Fibroblast of the conjunctiva (primary cell): ENCODE measurements at places on chromosomes 16 and 17.

DNA sequence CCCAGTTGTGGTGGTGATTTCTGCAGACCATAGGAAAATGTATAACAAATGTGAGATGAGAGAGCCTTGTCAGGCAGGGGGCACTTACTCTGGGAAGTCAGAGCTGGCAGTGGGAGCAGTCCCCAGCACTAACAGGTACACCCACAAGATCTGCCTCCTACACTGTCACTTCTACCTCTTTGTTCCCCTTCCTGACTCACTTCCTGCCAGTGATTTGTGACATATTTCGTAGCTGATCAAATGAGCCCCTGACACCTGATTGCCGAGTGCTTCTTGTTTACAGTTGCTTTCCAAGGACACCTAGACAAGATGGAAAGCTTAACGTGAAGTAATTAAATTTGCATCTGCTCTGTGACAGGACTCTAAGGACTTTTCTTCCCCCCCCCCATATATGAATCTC, 40.5 kb downstream of the FTO start:
- DNase-seq, result no peak

DNA sequence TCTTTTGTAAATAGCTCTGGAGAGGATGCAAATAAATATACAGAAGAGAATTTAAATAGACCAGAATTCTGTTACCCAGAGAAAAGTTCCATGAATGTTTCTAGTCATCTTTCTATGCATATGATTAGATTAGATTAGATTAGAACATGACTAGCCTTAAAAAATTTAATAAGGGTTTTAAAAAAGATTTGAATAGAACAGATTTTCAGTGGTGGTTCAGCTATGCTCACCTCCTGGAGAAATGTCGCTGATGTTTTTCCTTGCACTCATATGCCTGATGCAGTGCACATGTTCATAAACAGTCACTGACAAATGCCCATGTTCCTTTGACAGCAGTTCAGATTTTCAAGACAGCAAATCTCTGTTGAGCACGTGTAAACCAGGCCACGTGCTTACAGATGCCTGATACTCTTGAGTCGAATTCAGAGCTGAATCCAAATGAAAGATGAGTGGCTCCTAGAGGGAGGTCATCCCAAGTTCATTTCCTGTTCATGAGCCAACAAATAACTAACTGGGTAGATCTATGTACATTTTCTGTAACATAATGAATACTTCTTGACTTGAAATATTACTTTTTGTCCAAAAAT, 19.9 kb upstream of the RAB11FIP4 start:
- peak; percentile 24 for DNase-seq

GRCh38 chr17:78381601-78382232, 3.3 kb downstream of the PGS1 start:
- no peak for DNase-seq

DNA sequence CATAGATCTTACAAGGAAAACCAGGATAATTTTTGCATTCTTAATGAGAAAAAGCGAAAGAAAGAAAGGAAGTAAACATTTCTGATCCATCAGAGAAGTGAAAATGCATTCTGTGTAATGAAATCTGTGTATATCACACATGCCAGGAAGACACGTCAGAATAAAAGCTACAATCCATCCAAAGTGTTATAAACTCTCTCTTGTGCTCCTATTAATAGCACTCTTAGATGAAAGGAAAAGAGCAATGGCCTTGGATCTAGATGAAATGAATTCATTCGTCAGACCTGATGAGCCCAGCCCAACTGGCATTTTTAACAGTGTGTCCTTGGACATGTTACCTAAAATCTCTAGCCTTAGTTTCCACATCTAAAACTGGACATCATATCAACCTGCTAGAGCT, 885.5 kb downstream of the CDH11 start:
- no peak for DNase-seq

GRCh38 chr16:79795556-79795955, 195.0 kb upstream of the MAF start:
- no peak for DNase-seq

- no peak for DNase-seq
These were observed 25.9 kb downstream of the ZFHX3 start for GRCh38 chr16:73021866-73022495.

- DNase-seq, result no peak
These were observed 33.9 kb upstream of the CLEC18B start for GRCh38 chr16:74455213-74455612.

DNA sequence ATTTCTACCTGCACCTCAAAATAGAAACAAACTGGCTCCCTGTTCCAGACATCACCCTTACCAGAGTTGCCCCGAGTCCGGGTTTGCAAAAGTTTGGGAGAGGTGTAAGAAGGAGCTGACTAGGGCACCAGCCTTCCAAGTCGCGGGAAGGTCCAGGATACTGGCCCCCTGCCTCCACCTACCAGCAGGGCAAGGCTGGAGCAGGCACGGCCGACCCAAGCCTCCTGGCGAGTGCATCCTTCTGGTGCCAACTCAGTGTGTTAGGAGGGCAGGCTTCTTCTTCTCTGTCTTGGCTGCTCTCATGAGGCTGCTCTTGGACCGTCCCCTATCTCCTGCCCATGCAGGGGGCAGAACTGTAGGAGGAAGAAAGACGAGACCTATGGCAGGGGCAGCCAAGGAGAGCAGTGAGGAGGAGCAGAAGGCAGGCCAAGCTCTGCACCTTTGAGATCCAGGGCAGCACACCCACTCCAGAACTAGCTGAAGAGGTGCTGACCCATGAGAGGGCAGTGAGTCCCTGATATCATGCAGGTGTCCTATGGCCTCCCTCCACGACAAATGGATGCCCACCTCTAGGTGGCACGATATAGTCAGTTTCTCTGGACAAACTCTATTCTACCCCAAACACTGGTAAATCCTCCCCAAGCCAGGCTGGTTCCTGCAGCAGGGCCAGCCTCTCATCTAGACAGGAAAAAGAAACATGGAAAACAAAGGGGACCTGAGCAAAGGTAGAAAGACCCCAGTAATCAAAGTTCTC, 54.4 kb downstream of the CYTH1 start:
- no peak for DNase-seq

- no peak for DNase-seq
These were observed 2.0 kb downstream of the PLD6 start for GRCh38 chr17:17204041-17204591.

- no peak for DNase-seq
These were observed 707 bp downstream of the NUFIP2 start for GRCh38 chr17:29292992-29293889.

DNA sequence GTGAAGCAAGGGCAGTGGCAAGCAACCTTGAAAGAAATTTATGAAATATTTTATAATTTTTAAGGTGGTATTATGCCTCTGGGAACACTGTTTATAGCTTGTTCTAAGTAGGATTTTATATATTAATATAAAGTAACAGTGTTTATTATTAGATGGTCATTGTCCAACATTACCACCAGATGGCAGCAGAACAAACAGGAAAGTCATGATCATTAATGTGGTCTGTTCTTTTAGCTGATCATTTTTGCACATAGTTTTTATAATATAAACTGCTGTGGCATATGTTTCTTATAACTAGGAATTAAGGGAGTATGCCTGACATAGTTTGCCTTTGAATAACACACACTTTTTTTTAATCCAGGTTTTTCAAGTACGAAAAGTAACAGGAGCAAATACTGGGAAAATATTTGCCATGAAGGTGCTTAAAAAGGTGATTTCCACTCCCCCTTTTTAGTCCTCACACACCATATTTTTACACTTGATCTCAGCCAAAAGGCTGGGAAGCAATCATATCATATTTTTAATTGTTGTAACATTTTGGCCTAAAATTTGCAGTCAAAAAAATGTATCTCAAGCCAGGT, 21.4 kb downstream of the RPS6KB1 start:
- peak; percentile 56 for DNase-seq

GRCh38 chr17:39335704-39336223, 65.7 kb downstream of the FBXL20 start:
- no peak for DNase-seq

- no peak for DNase-seq
These were observed 12.4 kb upstream of the GUCY2D start for GRCh38 chr17:7989781-7990655.

DNA sequence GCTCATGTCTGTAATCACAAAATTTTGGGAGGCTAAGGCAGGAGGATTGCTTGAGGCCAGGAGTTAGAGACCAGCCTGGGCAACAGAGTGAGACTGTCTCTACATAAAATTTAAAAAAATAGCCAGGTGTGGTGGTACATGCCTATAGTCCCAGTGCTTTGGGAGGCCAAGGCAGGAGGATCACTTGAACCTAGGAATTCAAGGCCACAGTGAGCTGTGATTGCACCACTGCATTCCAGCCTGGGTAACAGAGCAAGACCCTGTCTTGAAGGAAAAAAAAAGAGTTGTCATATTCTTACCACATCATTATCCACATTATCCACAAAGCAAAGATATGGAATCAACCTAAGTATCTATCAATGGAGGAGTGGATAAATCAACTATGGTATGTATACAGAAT, 21.0 kb upstream of the MAPK3 start:
- no peak for DNase-seq

GRCh38 chr17:40553694-40554534, 11.4 kb downstream of the CCR7 start:
- no peak for DNase-seq

DNA sequence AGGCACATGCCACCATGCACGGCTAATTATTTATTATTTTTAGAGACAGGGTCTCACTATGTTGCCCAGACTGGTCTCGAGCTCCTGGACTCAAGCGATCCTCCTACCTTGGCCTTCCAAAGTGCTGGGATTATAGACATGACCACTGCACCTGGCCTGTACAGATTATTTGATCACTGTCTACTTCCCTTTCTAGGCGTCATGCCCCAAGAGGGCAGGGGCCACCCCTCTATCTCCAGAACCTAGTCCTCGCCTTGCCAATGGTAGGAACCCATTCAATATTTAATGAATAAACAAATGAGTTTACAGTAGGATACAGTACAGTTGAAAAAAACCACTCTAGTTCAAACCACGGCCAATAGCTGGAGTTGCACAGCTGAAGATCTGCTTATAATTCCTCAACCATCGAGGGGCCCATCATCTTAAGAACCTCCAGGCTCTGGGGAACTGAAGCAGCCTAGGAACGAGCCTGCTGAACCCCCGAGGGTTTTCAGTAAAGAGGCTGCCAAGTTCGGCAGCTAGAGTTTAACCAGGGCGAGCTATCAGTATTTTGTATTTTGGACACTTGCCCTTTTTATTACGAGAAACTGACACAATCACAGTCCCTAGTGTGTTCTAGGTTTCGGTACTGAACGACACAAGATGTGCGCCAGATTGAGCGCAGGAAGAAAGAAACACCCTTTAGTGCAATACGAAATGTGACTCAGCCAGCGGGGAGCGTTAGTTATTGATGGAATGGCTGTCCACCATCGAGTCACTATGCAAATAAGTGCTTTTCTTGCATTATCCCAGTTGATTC, 14.6 kb downstream of the ADCY9 start:
- no peak for DNase-seq

- no peak for DNase-seq
These were observed 14.1 kb upstream of the G6PC1 start for GRCh38 chr17:42886283-42887176.

- DNase-seq, result no peak
These were observed 10.5 kb downstream of the TMIGD1 start for GRCh38 chr17:30323262-30323894.

DNA sequence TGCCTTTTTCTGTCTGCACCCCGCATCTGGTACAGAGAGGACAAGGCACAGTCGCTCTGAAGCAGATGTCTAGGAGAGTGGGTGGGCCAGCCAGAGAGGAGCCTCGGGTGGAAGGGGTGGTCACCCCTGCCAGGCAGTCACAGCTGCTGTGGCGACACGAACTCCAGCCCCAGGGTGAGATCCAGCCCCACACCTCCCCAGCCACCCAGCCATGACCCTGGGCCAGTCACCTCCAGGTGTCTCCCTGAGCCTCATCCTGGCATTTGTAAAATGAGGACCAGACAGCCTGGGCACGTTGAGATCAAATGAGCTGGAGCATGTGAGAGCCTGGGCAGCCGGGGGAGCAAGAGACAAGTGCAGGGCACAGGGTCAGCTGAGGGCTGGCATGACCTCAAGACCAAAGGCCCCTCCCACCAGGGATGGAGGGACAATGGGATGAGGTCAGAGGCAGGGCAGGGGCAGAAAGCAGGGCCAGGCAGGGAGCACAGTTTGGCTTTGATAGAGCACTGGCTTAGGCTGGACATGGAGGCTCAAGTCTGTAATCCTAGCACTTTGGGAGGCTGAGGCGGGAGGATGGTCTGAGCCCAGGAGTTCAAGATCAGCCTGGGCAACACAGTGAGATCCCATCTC, 7.7 kb downstream of the ADAM11 start:
- no peak for DNase-seq

- no peak for DNase-seq
These were observed 8.9 kb upstream of the ULK2 start for GRCh38 chr17:19876529-19877161.

- no peak for DNase-seq
These were observed 17.9 kb downstream of the PDP2 start for GRCh38 chr16:66898207-66898606.

DNA sequence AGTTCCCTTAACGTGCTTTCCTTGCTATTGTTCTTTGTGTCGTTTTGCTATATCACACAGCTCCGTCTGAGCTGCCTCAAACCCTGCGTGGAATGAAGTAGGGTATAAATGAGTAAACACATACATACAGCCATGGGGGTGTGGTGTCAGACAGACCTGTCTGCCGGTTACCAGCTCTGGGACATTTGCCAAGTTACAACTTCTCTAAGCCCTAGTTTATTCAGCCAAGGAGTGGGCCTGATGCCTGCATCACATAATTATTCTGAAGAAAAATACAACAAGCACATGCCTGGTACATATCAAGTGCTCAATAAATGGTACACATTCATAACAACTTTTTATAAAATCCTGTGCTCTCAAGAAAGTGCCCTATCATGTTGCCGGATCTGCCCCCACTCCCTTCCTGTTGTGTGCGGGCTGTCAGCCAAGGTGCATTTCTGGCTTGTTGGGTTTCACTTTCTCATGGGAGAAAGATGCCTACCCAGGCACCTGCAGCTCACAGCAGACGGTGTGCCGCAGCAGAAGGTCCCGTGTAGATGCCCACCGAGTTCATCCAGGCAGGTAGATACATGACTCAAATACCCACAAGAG, 30.5 kb downstream of the SMPD3 start:
- no peak for DNase-seq

GRCh38 chr16:4213737-4214136, 28.1 kb downstream of the SRL start:
- no peak for DNase-seq

DNA sequence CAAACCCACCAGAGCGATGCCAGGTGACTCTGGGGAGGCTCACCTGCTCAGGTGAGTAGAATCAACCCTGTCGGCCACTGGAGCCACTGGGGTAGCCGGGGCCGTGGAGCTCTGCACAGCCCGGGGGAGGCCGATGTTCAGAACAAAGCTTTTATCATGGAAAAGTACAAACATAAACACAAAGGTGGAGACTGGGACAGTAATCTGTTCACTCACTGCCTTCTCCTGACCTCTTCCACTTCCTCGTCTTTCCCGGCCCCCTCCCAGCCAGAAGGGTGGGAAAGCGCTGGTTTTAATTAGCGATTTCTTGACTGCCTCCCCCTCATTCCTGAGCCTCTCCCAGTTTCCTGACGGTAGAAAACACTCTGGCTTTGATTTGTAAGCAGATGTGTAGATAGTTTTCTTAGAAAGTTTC, 9.8 kb upstream of the TEX19 start:
- DNase-seq, result peak; percentile 37

GRCh38 chr16:86578061-86578599, at the start of gene FOXL1:
TSS of gene FOXL1 (plus strand) at chr16:86578549. CDS start at chr16:86578724, 175 bp downstream.
- no peak for DNase-seq
